ENCODE measurements at places on chromosomes 3 and 15. TPM values are rescaled to one million over a fixed set of nuclear protein-coding genes. Genes with fewer than 3 reads are reported as not detected.
A peak's percentile ranks its signal among the peaks of the same experiment; 100 is the strongest.

- DNase-seq = peak; percentile 43
Observed at GRCh38 chr3:122660297-122660974, 20.2 kb upstream of the PARP14 start.

GRCh38 chr15:44092221-44092620 lies 102.8 kb downstream of the FRMD5 start:
- DNase-seq = no peak

- no peak for DNase-seq
Observed at GRCh38 chr3:130851277-130851676, 42.6 kb upstream of the ATP2C1 start.

GRCh38 chr15:66402761-66403284 lies 16.1 kb downstream of the MAP2K1 start:
- no peak for DNase-seq

PLSCR4 gene
- total RNA-seq = 2.9 TPM

TGM4 gene
- total RNA-seq = not detected

RLBP1 gene
- not detected for total RNA-seq

- DNase-seq = no peak
Observed at GRCh38 chr3:35537265-35537664, 102.1 kb upstream of the ARPP21 start.

FYTTD1 gene
- 24.4 TPM for total RNA-seq

- no peak for DNase-seq
Observed at GRCh38 chr3:55691141-55691540, 204.0 kb upstream of the WNT5A start.

TIPARP gene
- 5.5 TPM for total RNA-seq

TLR9 gene
- total RNA-seq = not detected

GOLGA8J gene
- not detected for total RNA-seq

DNA sequence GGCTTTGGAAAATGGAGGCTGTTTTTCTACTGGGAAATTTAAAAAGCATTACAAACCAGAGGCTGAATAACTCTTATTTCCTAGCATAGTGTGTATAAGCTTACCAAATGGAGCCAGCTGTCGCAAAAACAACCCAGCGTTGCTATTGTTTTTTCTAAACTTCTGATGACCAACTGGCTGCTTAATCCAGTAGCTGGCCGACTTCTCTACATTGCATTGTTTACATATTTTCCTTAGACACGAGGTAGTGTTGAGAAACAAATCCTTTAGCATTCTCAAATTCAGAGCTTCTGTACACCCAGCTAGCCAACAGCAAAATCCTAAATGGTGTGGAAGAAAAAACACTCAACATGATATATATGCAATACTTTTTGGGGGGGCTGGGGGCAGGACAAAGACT lies 161.0 kb upstream of the ADAMTS9 start:
- DNase-seq = no peak

GRCh38 chr3:134607054-134608022 lies 43.5 kb downstream of the KY start:
- DNase-seq = no peak

GRCh38 chr15:79265167-79265566 lies 17.4 kb upstream of the ANKRD34C start:
- DNase-seq = no peak

ZNF501 gene
- total RNA-seq = 5.3 TPM

DNA sequence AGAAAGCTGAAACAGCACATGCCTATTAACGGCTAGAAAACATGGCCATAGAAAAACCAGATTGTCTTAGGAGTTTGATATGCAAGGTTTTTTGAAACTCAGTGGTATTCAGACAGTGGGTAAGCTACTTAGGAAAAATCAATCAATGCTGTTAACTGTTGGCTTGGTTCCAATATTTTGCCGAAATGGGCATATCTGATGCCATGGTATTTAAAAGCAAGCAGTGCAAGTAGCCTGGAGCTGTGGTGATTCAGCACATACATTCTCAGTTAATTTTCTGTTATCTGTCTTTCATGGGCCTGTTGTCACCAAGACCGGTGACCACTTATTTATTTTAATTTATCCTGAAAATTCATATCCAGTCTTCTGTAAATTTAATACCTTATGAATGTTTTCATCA lies 17.3 kb upstream of the SUCNR1 start:
- no peak for DNase-seq

GRCh38 chr15:90044191-90044590 lies 43.1 kb downstream of the ZNF710 start:
- no peak for DNase-seq

FOXB1 gene
- 2.1 TPM for total RNA-seq

DNA sequence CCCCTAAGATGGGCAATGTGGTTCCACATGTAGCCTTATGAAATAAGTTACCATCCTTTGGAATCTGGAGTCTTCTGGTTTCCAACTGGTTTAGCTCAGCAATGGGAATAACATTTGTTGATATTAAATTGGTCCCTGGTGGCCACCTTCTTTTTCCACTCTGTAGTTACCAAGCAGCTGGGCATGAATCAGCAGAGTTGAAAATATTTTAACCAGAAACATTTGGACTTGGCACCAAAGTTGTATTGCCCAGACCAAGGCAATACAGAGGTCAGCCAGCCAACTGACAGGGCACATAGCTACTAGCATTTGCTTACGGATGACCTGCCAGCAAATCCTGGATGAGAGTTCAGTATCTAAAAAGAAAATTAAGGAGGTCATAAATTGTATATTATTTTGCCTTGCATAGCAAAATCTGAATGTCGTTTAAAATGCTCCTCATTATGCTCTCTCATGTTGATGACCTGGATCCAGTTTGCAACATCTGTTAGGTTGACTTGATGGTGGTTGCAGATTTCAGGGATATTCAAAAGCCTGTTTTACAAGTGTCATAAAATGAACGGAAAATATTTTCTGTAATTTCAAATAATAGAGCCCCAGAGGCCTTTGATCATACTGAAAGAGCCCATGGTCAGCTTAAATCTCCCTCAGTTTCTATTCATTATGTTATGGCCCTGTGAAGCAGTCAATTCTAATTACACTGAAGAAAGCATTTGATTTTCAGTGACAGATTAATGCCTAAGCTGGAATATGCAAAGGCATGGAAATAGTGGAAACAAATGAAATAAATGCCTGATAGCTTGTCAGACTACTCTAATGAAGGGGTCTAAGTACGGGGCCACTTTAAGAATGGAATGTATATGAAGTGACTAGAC lies 54.6 kb downstream of the PPM1L start:
- DNase-seq = no peak

DNA sequence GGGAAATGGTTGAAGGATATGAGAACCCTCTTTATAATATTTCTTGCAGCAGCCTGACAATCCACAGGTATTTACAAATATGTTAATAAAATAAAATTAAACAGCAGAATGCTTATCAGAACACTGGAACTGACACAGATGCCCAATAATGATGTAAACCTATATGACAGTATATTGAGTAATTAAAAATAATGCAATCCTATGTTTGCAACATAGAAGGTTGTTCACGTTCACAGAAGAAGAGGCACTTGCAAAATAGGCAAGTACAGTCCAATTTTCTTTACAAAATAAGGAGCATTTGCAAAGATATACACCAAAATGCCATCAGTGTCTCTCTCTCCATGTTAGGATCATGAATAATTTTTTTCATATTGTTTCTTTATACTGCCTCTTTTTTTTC lies 397.0 kb upstream of the WNT5A start:
- no peak for DNase-seq

- no peak for DNase-seq
Observed at GRCh38 chr3:26256224-26256623, 366.3 kb upstream of the LRRC3B start.

EFHB gene
- total RNA-seq = 1.3 TPM

GRCh38 chr3:71541313-71541712 lies 42.2 kb downstream of the FOXP1 start:
- DNase-seq = no peak

DNA sequence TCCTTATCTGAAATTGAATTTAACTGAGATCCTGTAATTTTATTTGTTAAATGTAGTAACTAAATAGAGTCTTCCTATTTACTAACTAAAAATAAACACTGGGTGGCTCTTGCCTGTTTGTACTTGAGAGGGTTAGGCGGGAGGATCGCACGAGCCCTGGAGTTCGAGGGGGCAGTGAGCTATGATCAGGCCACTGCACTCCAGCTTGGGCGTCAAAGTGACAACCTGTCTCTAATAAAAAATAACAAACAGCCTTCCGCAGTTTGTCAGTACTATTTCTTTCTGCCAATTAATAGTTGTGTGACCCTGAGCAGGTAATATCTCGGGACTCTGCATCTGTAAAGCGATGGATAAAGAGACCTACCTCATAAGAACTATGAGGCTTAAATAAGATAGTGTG lies 768 bp upstream of the PDE12 start:
- DNase-seq = no peak

- no peak for DNase-seq
Observed at GRCh38 chr3:142646020-142646785, 50.0 kb downstream of the PLS1 start.

MELTF gene
- total RNA-seq = 3.5 TPM

DNA sequence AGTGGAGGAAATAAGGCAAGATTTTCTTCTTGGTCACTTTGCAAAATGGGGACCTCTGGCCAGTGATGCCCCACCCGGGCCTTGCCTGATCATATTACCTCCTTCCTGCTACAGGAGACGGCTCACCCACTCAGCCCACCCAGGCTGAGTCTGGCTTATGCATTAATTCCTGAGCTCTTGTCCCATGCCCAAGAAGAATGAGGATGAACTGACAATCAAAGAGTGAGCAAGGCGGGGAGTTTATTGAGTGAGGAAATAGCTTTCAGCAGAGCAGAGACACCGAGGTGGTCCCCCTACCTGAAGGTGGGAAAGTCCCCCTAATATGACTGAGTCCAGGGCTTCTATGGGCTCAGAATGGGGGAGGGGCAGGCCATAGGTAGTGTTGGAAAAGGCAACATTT lies 107.5 kb downstream of the EOMES start:
- DNase-seq = no peak

UCN2 gene
- not detected for total RNA-seq

FAN1 gene
- 25.0 TPM for total RNA-seq

DNA sequence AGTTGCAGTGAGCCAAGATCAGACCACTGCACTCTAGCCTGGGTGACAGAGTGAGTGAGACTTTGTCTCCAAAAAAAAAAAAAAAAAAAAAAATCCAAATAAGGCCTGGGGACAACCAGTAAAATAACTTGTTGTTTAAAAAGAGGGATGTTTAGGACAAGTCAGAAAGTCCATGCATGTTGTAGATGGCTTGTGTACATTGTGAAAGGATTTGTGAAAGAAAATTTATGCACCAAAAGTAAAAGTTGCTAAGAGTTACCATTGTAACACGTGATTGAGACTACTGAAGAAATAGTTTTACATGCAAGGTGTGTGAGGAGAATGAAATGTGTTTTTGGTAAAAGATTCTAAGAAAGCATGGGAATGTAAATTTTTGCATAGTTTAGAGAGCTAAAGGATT lies 35.7 kb upstream of the SEC61A1 start:
- no peak for DNase-seq

GRCh38 chr3:50415816-50416215 lies 56.5 kb upstream of the TMEM115 start:
- no peak for DNase-seq

DNA sequence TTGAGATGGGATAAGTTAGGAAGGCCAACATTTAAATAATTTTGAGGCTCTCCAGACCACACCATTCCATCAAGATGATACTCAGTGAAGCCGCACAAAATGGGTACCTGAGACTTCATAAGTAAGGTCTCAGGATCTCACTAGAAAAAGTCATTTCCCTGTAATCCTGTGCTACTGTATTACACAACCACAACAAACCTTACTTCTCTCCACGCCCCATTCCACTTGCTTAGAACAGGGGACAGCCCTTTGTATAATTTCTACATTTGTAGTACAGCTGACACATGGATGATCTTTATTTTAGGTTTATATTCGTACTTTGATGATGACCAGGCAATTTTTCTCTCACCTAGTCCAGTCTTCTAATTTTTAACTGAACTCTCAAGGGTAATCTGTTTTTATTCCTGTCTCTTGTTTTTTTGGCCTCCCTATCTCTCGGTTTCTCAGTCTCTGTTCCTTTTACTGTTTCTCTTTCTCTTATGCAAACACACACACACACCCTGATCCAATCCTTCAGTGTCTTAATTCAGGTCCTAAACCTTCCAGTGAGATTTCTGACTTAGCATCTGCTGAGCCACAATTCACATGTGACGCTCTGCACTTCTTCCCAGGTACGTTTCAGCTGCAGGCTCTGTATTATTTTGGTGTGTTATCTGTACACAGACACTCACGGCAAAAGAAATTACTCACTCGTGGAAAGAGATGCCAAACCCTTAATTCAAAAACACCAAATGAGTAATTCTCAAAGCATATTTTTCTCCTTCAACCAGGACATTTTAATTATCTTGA lies 223.2 kb upstream of the THBS1 start:
- no peak for DNase-seq

GRCh38 chr3:143978263-143978631 lies 6.6 kb downstream of the DIPK2A start:
- no peak for DNase-seq

DNA sequence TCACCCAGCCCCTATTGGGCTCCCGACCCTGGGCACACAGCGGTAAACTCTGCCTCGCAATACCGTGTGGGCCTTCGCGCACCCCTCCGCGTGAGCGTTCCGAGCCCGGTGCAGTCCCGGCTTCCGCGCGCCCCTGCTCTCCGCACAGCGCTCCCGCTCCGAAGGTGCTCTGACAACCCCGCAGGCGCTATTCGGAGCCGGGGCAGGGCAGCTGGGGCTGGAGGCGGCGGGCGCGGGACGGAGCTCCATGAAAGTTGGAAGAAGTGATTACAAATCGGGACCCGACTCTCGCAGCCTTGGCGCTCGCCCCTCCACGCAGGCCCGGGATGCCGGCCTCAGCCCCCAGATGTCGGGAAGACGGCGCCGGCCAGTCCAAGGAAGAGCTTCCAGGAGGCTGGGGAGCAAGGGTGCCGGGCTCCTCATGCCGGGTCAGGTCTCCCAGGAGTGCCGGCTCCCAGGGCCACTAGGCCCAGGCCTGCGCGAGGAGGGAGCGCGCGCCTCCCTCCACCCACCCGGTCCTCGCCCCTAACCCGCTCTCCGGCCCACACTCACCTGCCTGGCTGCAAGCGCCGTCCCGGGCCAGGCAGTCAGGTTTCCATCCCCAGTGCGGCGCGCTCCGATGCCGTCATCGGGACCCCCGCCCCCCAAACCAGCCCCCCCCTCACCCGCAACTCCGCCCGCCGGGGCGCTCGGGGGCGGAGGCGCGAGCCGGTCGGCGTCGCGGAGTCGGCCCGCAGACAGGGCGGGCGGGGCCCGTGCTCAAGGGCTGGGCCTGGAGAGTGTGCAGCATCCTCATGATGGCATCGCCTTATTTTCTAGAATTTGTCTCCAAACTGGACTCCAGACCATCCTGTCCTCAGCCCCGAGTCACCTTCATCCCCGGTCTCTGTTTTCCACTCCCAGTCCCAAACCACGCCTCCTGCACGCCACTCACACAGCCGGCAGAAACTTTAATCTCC lies at the start of gene KIF7:
KIF7 (minus strand) TSS at position 621 of the 959 bp plus-strand sequence. CDS start 2,537 bp downstream, outside the sequence.
- peak; percentile 31 for DNase-seq

GABRB3 gene
- 163 TPM for total RNA-seq

C15orf62 gene
- 0.56 TPM for total RNA-seq

All from H1 (cell line).